ENCODE measurements at places on chromosomes 13 and 19.

- no peak for DNase-seq
Measured at GRCh38 chr13:97468331-97468730, 34.4 kb downstream of the RAP2A start.

DNA sequence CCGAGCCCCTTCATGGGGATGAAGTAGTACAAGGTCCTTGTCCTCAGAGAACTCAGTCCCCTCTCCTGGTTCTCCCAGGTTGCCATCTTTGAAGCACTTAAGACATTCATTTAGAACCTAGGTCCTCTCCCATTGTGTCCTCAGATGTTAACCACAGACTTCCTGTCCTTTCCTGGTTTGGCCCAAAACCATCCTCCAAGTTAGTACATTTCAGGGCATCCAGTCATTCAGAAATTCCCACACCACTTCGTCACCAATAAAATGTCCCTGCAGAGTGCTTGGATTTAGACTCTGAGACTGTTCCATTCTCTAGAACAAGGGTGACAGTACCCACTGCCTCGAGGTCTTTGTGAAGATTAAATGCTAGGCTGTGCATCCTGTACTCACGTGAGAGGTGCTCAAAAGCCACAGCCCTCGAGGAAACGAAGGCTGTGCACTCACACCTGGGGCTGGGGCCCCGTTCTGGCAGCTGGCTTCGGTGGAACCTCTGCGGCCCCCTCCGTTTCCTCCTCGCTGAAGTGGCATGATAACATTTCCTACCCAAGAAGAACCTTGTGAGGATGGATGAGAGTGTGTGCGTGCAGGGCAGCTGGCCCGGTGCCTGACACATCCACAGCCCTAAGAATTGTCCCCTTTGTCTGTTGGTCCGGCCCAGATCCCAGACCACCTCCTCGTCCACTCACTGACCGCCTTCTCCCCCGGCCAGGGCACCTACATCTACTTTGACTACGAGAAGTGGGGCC, 4.7 kb downstream of the LENG1 start:
- DNase-seq: peak; percentile 65

- DNase-seq: no peak
Measured at GRCh38 chr19:54684527-54684926, 21.7 kb downstream of the LILRB4 start.

DNA sequence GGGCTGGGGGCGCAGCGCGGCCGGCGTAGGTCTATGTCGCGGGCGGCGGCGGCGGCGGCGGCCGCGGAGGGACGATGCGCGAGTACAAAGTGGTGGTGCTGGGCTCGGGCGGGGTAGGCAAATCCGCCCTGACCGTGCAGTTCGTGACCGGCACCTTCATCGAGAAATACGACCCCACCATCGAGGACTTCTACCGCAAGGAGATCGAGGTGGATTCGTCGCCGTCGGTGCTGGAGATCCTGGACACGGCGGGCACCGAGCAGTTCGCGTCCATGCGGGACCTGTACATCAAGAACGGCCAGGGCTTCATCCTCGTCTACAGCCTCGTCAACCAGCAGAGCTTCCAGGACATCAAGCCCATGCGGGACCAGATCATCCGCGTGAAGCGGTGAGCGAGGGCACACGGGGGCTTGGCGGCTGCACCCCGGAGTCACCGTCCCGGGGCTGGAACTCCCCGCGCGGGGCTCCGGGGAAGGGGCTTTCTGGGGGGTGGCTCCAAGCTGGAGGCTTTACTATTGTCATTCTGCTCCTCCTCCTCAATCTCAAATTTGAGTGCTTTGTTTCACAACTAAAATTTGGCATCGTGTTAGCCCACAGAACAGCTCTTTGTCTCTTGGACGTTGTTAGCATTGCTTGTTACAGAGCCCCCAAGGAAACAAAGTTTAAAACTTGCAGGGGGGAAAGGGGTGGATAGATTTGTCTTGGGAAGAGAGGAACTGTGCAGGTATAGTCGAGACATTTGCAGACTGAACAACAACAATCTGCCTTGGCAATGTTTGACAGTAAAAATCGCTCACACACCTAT, 630 bp downstream of the RAP2A start:
- DNase-seq: peak; percentile 54

- DNase-seq: no peak
Measured at GRCh38 chr13:89455741-89456140, 1784.6 kb downstream of the SLITRK5 start.

DNA sequence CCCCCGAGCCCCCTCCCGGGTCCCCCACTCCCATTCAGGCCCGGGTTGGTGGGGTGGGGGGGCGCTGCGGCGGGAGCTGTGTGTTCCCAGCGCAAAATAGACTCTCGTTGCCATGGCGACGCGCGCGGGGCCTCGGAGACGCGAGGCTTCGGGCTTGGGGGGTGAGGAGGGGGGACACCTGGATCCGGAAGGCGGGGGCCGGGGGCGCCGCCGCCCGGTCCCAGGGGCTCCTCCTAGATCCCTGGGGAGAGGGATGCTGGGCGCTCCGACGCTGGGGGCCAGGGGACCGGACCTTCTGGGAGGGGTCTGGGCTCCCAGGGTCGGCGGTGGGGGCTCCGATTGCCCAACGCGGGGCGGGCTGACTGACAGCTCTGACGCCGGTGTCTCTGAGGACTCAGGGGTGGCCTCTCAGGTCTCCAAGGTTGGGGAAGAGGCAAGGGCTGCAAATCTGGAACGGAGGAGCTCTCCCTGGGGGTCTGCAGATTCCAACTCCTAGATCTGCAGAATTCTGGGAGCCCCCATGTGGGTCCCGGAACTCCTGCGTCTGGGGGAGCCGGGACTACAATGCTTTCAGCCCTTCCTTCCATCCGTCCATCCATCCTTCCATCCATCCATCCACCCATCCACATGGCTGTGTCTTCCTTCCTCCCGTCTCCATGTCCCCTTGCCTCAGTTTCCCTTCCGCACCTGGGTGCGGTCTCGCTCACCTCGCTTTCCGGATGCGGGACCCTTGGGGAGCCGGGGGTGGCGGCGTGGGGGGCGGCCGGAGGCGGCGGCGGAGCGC, 9.1 kb upstream of the SHISA7 start:
- no peak for DNase-seq

DNA sequence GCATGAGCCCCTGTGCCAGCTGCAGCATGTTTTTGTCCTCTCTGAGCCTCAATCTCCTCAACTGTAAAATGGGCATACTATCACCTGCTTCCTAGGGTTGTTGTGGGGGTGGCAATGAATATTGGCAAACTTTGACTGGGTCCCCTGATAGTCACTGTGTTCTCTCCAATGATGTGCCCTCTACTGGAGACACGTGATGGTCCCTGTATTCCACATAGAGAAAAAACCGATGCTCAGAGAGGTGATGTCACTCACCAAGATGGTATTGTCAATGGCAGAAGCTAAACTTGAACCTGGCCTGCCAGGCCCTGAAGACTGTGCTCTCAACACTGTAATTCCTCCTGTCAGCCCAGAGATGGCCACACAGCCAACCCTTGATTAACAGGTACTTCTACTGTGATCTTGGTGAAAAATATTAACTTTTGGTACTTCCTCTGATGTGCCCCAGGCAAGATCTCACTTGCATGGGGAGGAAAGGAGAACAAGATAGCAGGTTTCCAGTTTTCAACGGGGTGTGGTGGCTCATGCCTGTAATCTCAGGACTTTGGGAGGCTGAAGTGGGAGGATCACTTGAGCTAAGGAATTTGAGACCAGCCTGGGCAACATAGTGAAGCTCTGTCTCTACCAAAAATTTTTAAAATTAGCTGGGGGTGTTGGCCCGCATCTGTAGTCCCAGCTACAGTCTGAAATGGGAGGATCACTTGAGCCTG, 3.6 kb downstream of the CEACAM20 start:
- DNase-seq: no peak

- no peak for DNase-seq
Measured at GRCh38 chr19:3359919-3360420, 6.4 kb upstream of the NFIC start.

DNA sequence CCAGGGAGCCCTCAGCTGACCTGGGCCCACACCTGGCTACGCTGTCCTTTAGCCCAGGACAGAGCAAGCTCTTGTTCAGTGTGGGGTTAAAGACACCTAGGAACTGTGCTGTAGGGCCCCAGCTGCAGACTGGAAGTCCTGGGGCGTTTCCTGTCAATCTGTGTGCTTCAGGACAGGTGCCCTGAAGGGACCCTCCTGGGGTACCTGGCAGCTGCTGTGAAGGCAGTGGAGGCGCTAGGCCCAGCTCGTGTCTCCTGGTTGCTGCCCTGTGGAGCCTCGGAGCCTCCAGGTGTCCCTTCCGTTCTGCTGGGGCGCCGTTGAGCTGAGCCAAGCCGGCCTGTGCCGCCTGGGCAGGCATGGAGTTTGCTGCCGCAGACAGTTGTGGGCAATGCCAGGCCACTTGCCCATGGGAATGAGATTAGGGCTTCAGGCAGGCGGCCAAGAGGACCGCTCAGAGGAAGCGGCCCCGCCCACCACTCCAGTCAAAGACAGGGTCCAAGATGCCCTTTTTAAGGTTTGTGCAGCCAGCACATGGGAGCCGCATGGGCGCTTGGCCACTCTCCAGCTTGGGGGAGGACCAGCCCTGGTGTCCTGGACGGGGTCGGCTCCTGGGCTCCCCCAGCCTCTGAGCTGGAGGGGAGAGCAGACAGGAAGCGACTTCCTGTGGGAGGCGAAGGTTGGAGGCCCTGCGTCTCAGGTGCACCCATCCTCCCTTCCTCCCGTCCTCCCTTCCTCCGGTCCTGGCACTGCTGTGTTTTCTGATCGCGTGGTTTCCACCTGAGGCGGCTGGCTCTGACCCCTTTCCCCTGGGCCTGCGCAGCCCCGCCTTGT, 4.0 kb downstream of the PTBP1 start:
- peak; percentile 42 for DNase-seq

GRCh38 chr13:60575142-60575541, 178.1 kb downstream of the TDRD3 start:
- no peak for DNase-seq

DNA sequence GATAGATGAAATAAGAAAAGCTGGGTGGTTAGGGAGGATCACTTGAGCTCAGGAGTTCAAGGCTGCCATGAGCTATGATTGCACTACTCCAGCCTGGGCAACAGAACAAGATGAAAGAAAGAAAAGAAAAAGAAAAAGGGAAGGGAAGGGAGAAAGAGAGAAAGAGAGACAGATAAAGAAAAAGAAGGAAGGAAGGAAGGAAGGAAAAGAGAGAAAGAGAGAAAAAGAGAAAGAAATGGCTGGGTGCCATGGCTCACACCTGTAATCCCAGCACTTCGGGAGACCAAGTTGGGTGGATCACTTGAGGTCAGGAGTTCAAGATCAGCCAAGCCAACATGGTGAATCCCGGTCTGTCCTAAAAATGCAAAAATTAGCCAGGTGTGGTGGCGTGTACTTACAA, 21.1 kb downstream of the TEX101 start:
- DNase-seq: no peak

GRCh38 chr13:36533806-36534205, 101.5 kb downstream of the CCNA1 start:
- no peak for DNase-seq

Data from activated CD4-positive, alpha-beta memory T cell treated with anti-CD3 and anti-CD28 coated beads for 36 hours (primary cell).